ENCODE measurements at places on chromosomes 12 and 14.

DNA sequence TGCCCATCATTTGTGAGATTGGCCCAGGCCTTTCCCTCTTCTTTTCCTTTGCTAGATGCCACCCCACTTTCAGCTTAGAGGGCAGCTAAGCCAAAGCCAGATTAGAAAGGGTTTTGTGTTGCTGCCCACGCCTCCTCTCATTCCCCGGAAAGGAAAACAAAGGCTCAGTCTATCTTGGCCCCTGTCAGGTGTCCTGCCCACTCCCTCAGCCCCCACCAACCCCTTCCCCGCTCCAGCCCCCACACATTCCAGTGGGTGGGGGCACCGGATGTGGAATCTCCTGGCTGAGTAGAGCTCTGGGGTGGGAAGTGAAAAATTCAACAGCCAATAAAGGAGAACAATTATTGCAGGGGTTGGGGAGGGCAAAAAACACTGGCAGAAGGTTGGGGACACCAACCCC is 2.2 kb downstream of the BLOC1S1 start:
- no peak for DNase-seq

- no peak for DNase-seq
Observed at GRCh38 chr12:27555361-27555760, 31.4 kb downstream of the PPFIBP1 start.

- no peak for DNase-seq
Observed at GRCh38 chr12:120342175-120343038, 14.8 kb upstream of the PLA2G1B start.

- DNase-seq, result no peak
Observed at GRCh38 chr14:95660651-95661515, 25.3 kb upstream of the TCL1B start.

- no peak for DNase-seq
Observed at GRCh38 chr12:107805488-107806180, 31.1 kb downstream of the ASCL4 start.

- no peak for DNase-seq
Observed at GRCh38 chr12:23684121-23684520, 265.3 kb downstream of the SOX5 start.

- DNase-seq, result no peak
Observed at GRCh38 chr14:63726499-63726898, 1.4 kb downstream of the SGPP1 start.

DNA sequence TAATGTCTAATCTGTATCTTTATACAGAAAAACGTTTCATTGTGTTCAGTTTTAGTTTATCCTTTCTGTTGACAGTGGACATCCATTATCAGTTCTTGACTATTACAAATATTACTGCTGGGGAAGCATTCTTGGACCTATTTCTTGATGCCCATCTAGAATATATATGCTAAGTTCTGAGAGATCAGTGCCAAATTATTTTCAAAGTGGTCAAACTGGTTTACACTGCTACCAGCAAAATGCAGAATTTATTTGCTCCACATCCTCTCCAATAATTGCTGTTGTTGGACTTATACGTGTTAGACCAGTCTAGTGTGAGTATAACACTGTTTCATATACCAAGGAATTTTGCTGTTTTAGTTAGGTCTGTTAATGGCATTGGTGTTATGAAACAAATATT is 85.5 kb upstream of the TRAF3 start:
- DNase-seq, result no peak

DNA sequence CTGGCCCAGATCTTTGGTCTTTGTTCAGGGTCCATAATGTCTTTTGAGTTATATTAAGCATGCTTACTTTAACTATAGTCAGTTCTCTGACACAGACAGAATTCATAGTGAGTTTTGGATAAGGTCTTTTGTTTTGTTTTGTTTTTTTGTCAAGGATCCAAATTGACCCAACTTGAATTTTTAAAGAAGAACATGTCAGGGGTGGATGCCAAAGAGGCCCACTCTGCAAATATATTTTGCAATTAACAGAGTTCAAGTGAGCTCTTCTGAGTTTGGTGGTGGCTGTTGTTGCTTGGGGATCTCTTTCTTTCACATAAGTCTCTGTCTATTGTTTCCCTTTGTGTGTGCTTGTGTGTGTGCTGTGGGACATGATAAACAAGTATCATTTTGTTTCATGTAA is 34.4 kb upstream of the PMCH start:
- no peak for DNase-seq

DNA sequence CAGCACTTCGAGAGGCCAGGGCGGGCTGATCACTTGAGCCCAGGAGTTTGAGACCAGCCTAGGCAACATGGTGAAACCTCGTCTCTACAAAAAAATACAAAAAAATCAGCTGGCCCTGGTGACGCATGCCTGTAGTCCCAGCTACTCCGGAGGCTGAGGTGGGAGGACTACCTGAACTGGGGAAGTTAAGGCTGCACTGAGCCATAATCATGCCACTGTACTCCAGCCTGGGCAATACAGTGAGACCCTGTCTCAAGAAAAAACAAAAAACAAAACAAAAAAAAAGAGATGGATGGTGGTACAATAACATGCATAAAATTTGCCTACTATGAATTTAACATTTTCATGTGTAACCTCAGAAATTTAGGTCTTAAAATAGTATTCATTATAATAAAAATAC is 2.2 kb downstream of the THAP2 start:
- no peak for DNase-seq

DNA sequence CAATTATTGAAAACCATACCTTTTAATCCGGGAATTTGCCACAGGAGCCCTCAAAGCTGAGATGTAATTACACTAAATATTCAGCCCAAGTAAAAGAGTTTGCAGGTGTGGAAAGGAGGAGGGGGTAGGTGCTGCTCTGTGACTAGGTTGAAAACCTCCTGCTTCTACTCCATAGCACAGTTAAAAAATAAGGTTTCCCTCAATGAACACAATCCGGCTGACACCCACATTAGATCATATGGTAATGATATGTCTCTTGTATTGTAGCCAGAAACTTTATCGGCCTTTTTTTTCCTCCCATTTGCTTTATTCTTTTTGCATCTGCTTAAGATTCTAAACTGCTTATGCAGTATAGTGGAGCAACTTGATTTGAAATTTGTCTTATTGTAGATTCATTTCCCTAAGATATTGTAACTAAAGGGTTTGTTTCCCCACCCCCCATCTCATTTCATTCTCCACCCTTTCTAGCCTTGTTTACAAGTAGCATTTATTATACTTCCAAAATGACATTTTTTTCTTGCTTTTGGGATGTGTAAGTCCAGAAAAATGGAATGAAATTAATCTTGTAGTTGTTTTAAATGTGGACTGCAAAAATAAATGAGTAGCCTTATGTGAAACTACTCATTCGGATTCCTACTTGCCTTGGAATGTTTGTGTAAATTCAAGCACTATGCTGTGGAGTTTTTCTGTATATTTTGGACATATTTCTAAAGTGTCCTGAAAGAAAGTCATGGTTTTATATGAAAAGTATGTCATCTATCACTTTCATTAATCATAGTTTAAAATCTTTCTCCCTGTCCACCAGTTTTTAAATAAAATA is at the start of gene DCN:
Gene DCN (minus strand): TSS at position 182 of the 820 bp plus-strand sequence. CDS start 4,265 bp downstream, outside the sequence.
- DNase-seq, result no peak

- no peak for DNase-seq
Observed at GRCh38 chr12:116194935-116195431, 82.5 kb downstream of the MED13L start.

DNA sequence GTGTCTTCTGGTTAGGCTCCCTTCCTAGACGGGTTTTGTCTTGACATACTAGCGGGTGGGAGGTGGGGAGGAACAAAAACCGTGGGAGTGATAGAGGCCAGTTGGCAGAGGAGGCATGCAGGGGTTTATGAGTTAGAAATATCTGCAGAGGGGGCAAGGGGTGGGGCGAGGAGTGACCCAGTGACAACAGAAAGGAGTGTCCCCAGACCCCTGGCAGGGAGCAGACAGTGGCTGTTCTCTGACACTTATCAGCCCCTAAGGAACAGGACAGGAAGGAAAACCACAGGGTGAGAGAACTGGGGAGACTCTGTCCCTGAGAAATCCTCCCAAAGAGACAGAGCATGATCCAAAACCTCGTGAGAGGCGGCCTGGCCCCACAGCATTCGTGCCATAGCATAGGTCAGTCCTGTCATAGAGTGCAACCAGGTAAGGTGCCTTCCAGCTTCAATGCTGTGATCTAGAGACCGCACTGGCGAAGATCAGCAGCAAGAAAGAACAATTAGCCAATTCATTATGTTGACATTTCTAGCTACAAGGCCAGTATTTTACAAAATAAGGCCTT is 141.4 kb downstream of the CRADD start:
- DNase-seq, result no peak

DNA sequence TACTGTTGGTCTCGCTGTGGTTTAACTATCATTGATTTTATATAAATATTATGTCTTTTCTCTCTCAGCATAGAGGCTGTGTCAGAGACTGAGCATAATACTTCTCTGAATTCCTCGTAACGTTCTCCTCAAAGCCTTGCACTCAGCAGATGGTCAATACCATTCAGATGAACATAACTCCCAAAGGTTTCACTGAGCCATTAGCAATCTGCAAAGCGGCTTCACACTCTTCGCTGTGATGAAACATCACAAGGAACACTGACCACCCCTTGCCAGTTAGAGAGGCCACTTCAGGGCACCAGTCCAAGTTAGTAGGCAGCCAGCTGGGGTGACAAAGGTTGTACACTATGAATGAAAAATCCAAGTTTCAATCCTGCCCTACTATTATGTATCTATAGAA is 30.1 kb upstream of the STON2 start:
- DNase-seq, result no peak

GRCh38 chr12:6345319-6346091 is 3.6 kb upstream of the TNFRSF1A start:
- DNase-seq, result peak; percentile 96

DNA sequence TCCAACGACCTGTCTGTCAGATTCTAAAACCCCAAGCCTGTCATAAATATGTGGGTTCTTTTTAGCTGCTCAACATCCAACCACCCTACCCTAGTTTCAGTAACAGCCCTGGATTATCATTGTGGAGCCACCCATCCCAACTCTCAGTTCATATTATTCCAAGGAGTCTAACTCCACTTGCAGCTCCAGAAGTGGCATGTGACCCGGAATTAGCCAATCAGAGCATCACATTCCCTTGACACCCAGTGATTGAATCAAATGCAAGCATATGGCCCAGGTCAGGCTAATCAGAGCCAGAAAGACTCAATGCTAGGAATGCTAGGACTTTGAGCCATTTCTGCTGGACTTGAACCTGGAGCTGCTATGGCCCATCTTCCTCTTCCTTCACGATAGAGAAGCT is 17.1 kb upstream of the HSP90B1 start:
- no peak for DNase-seq

- no peak for DNase-seq
Observed at GRCh38 chr12:59719701-59720100, 123.9 kb downstream of the SLC16A7 start.

DNA sequence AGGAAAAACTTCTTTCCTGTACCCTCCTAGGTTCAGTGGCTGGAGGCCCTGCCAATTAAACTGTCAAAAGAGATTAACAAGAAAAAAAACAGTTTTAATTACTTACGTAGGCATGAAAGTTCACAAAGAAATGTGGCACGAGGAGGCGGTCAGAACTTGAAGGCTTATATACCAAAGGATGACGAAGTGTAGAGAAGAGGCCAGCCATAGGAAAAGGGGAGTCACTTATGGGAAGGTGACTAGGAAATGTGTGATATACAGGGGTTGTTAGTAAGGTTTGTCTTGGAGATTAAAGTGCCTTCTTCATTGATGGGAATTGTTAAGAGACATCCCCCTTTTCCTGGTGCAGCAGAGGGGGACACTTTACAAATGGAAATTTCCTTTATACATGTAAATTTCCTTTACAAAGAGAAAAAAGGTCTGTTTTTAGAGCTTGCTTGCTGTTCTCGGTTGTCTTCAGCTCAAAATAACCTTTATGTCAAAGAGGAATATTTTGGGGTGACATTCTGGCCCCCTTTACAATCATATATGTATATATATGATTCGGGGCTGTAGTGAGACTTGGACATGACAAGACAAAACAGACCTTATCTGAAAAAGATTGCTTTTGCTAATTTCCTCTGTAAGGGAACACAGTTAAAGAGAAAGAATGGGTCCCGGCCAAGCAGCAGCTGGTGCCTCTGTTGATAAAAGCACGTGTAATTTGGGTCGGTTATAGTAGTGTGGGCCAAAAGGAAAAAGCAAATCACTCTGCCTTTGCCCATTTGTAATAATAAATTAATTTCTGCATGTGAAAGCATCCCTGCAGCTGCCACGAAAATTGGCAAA is 38.6 kb downstream of the SYNE2 start:
- DNase-seq, result no peak

- DNase-seq, result peak; percentile 47
Observed at GRCh38 chr12:103944964-103945363, 14.8 kb downstream of the HSP90B1 start.

DNA sequence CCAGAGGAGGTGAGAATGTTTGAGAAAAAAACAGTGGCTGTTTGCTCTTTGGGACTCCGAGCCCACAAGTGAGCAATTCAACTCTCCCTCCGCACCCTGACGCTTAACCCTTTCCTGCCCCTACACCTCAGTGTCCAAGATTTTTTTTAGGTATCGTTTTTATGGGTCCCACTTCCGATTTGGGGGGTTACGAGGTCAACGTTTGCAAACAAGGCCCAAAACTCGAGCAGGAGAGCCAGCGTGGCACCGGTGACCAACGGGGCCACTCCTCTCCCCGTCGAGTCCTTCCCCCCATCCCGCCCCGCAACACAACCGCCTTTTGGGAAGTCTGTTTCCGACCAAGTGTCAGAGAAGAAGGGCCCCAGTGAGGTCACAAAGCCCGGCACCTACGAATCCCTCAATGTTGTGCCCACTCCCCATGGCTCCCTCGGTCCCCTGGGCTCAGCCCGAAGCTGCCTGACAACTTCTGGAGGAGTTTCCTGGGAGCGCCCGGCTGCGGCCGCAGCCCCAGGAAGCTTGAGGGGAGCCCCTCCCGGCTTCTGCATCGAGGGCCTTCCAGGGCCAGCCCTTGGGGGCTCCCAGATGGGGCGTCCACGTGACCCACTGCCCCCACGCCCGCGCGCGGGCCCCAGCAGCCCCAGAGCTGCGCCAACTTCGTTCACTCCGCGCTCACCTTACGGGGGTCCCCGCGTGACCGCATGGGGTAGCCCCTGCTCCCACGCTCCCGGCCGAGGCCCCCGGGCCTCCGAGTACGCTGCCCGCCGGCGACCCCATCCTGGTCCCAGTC is 1.2 kb downstream of the CDK2AP1 start:
- peak; percentile 46 for DNase-seq

DNA sequence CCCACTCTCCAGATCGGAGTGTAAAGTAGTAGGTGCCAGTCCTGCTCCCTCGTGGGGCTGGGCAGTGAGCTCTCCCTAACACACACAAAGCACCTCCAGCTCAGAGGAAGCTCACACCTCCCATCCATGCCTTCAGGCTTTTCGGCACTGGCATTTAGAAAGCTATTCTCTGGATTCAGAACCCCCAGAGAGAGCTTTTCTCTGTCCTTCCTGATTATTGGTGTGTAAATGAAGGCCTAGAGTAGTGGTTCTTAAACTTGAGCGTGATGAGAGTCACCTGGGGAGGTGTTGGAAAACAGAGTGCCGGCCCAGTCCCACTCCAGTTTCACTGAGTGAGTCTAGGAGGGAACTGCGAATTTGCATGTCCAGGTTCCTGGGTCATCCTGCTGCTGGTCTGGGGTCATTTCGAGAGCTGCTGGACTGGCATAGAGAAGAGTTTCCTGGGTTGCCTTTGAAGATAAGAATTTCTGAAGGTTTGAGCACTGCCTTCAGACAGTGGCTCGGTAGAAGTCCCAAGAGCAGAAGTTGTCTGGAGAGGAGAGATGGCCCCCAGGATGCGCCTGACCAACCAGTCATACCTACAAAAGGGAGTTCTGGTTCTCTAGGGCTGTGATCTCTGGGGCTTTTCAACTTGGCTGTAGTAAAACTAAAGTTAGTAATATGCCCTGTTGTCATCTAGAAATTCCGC is 15.1 kb downstream of the CD9 start:
- no peak for DNase-seq
